ENCODE measurements at places on chromosomes 7 and 10. TPM values are rescaled to one million over a fixed set of nuclear protein-coding genes. Genes with fewer than 3 reads are reported as not detected.
A peak's percentile ranks its signal among the peaks of the same experiment; 100 is the strongest.

DNA sequence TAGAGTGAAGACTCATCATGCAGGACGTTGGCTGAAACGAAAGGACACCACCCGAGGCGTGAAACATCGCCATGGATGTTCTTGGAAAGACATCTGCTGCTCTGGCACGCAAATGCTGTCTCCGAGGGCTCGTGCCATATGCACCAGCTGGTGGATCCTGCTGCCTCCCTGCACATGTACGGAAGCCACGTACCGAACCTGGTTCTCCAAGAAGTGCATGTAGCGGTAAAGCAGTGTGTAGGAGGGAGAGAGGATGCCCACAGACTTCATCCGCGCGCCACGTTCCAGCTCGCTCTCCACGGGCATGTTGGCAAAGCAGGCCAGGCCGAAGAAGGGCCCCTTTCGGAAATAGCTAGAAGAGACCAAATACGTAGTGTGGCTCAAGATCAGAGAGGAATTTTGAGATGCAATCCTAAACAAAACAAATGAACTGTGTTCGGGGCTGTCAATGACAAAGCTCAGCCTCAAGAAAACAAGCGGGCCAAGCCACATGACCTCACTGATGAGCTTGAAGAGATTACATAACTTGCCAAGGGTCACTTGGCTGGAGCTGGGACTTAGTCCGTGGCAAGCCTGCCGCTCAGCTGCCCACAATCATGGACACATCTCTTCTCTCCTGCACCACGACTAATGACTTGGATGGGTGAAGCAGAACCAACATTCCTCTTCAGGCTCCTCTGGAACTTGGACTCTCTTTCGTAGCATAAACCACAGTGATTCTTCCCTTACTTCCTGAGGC, 16.5 kb downstream of the DENND11 start:
- H3K27me3 ChIP-seq, result no peaks in the 10 kb centered on the region
- no peak overlapping the region for H3K4me3 ChIP-seq
- DNase-seq, result no peak

DNA sequence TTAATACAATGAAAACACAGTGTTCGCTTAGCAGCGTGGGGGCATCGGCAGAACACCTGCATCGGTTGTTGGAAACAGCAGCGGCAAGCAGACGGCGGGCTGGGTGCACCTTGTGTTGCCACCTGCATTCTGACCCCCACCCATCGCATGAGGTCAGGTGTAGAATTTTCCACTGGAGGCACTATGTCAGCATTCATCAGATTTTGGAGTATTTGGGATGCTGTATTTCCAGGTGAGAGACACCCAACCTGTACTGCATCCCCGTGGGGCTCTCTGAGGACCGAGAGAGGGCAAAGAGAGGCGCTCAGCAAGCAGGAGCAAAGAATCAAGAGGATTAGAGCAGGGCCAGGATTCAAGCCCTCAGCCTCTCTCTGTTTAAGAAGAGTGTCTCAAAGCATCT, 116.4 kb upstream of the MGMT start:
- H3K36me3 ChIP-seq, result no peaks in the 10 kb centered on the region
- H3K27ac ChIP-seq, result no peak overlapping the region
- H3K27me3 ChIP-seq, result no peaks in the 10 kb centered on the region

DNA sequence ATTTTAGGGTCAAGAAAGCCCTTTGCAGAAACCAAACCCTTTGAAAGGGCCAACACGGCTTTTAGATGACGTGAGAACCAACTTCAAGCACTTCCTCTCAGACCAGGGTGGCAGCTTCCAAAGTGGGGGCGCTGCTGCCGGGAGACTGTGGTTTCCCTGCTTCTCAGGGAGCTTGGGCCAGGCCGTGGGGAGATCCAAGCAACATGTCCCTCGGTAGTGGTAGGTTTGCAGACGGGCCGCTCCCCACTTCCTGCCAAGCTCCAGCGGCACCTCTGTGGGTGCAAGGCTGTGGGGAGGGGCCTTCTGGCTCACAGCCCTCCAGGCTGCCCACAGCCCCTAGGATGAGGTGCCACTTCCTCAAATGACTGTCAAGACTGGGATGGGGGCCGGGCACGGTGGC, 132.4 kb downstream of the FAM53B start:
- no peaks in the 10 kb centered on the region for H3K27me3 ChIP-seq
- H3K27ac ChIP-seq, result no peak overlapping the region
- no peak for DNase-seq
- peaks cover 11% of the 10 kb centered on the region for H3K4me1 ChIP-seq
- peaks cover 23% of the 10 kb centered on the region for H3K36me3 ChIP-seq

GRCh38 chr10:74677951-74678350, 148.4 kb upstream of the KAT6B start:
- no peaks in the 10 kb centered on the region for H3K4me1 ChIP-seq
- DNase-seq, result no peak
- no peaks in the 10 kb centered on the region for H3K27me3 ChIP-seq
- no peaks in the 10 kb centered on the region for H3K36me3 ChIP-seq

DNA sequence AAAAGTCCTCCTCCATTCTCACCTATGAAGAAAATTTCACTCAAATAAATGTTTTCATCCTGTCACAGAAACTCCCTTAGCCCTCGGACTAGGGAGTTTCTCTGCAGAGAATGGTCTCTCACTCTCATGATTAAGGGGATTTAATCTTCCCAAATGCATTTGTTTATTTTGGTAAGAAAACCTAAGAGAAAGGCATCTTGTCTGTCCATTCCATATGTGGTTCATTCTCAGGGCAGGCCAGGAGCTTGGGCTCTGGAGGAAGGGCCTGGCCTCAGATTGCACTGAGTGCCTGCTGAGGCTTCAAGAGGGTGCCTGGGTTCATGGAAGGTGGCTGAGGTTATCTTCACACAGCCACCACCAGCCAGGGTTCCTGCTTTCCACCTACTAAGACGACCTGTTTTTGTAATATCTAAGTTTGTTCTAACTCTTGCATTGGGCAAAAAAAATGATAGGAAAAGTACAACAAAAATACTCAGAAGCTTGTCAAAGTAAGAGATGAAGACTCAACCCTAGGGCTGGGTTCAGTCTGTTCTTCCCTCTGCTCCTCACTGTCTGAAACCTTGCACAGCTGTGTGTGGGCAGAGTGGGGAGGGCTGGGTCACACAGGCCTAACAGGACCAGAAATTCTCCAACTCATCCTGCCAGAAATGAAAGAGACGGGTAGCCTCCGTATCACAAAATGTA, 186.7 kb downstream of the CXCL12 start:
- H3K27ac ChIP-seq, result peak overlapping the region; percentile 55
- H3K4me3 ChIP-seq, result no peak overlapping the region
- no peaks in the 10 kb centered on the region for H3K36me3 ChIP-seq
- no peaks in the 10 kb centered on the region for H3K27me3 ChIP-seq

DNA sequence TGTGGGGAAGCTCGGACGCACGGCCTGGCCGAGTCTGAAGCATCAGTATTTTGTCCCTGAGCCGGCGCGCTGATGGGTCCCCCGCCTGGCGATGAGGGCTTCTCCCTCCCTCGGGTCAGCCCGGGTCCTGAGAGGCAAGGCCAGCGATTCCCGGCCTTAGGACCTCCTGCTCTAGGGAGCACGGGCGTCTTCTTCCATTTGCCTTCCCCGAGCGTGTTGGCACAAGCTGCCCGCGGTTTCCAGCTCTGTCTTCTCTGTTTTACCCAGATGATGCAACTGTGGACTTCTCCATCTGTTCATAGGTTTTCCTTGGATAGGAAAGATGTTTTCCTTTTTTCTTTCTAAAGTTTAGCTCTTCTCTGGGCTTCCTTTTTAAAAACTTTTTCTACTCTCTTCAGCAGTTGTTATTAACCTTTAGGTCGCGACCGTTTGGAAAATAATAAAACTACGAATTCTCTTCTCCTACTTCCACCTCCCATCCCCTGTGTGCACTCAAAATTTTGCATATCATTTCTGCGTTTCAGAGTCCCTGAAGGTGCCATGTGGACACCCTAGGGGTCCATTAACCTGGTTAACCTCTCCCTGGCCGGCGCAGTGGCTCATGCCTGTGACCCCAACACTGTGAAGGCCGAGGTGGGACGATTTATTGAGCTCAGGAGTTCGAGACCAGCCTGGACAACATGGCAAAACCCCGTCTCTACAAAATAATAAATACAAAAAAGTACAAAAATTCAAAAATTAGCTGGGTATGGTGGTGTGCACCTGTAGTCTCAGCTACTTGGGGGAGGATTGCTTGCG, 1.4 kb upstream of the SLC25A28 start:
- DNase-seq, result no peak
- H3K4me3 ChIP-seq, result peak overlapping the region; percentile 91
- H3K27me3 ChIP-seq, result no peaks in the 10 kb centered on the region
- no peaks in the 10 kb centered on the region for H3K36me3 ChIP-seq
- peaks cover 28% of the 10 kb centered on the region for H3K4me1 ChIP-seq

DNA sequence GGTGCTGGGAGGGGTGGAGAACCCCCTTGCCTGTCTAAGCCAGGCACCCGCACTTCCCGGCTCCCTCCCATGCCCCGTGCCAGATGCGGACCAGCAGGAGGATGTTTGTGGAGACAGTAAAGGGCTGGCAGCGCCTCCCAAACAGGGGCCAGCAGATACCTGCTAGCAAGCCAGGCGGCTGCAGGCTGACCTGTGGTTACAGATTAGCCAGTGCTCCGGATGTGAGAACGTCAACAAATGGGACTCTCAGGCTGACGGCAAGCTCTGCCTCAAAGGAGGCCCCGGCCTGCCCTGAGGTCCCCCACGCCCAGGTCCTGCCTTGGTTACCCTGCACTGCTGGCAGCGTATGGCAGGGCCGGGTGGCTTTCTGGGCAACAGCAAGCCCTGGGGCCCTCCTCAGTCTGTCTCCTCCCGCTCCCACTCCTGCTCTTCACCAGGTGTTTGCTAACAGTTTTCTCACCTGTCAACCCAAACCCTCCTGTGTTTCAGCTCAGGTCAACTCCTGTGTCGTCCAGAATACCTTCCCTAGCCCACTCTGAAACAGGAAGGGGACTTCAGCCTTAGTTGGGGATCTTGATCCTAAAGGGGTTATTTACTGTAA, 85.4 kb downstream of the NEURL1 start:
- no peak overlapping the region for H3K4me3 ChIP-seq
- no peak for DNase-seq
- peaks cover 9% of the 10 kb centered on the region for H3K4me1 ChIP-seq
- no peaks in the 10 kb centered on the region for H3K27me3 ChIP-seq
- no peak overlapping the region for H3K27ac ChIP-seq

- H3K27me3 ChIP-seq, result no peaks in the 10 kb centered on the region
- H3K4me3 ChIP-seq, result no peak overlapping the region
- no peaks in the 10 kb centered on the region for H3K36me3 ChIP-seq
- no peaks in the 10 kb centered on the region for H3K4me1 ChIP-seq
- no peak overlapping the region for H3K27ac ChIP-seq
- DNase-seq, result no peak
Measured at GRCh38 chr10:80580638-80581468, 43.2 kb downstream of the SH2D4B start.

- no peaks in the 10 kb centered on the region for H3K27me3 ChIP-seq
- DNase-seq, result no peak
- H3K4me3 ChIP-seq, result no peak overlapping the region
- H3K36me3 ChIP-seq, result peaks cover 5% of the 10 kb centered on the region
- H3K27ac ChIP-seq, result no peak overlapping the region
Measured at GRCh38 chr7:100567751-100568175, 5.9 kb downstream of the SAP25 start.

DNA sequence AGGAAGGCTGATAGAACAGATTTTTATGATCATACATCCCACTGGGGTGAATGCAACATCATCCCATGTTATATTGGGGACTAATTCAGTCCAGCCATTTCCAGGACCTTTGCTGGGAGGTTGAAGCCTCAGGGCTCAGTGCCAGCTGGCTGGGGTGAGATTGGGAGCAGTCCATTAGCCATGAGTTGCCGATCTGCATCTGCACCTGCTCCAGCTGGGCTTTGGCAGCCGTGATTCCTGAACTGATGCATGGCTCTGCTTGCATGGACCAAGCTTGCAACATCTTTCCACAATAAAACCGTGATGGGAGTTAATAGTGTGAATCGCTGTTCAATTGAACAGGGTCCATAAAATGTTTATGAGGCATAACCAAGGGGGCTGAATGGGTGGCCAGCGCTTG, 346.9 kb downstream of the TYW1 start:
- DNase-seq, result no peak
- H3K4me1 ChIP-seq, result no peaks in the 10 kb centered on the region
- H3K4me3 ChIP-seq, result no peak overlapping the region
- no peaks in the 10 kb centered on the region for H3K27me3 ChIP-seq

GRCh38 chr10:79069325-79070080, 737 bp downstream of the ZMIZ1 start:
- H3K27ac ChIP-seq, result peak overlapping the region; percentile 97
- no peak for DNase-seq
- no peaks in the 10 kb centered on the region for H3K27me3 ChIP-seq
- no peaks in the 10 kb centered on the region for H3K36me3 ChIP-seq
- peaks cover 45% of the 10 kb centered on the region for H3K4me1 ChIP-seq

DNA sequence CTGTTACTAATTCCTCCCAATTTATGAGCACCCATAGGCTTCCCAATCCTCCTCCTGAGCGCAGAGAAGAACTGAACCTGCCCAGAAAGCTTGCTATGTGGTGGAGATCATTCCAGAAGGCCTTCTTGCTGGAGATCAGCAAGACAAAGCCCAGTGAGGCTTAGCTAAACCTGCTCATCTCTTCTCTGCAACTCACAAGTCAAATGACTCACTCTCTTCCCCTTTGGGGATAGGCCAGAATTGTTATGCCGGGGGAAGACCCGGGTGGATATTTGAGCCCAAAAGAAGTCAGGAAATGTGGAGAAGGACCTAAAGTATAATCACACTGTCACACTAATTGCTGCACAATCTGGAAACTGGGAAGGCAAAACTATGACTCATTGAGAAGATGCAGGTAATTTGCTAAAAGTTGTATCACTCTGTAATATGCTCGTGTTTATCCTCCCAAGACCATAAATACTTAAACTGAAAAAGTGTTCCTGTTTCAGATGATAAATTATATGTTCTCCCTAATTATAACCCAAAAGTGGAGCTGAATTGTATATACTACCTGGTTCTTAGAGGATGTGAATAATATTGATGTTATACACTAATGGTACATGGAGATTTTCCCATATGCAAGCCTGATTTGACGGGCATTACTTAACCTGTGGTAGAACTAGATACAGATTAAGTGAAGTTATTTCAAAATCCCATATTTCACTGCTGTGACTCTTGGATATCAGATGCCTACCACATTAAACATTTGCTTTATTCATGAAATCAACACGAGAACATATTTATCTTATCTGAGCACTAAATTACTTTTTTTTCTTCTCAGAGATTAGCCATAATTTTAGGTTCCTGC, 6.4 kb downstream of the NEBL start:
- no peaks in the 10 kb centered on the region for H3K27me3 ChIP-seq
- no peak overlapping the region for H3K27ac ChIP-seq
- DNase-seq, result no peak
- peaks cover 6% of the 10 kb centered on the region for H3K4me1 ChIP-seq
- H3K36me3 ChIP-seq, result no peaks in the 10 kb centered on the region
- H3K4me3 ChIP-seq, result no peak overlapping the region

EPDR1 gene
- 4.0 TPM for total RNA-seq

ICA1 gene
- 9.9 TPM for total RNA-seq
